Head of caudate nucleus (tissue), 42 donors: ENCODE measurements at places on chromosomes 2 and 18.

DNA sequence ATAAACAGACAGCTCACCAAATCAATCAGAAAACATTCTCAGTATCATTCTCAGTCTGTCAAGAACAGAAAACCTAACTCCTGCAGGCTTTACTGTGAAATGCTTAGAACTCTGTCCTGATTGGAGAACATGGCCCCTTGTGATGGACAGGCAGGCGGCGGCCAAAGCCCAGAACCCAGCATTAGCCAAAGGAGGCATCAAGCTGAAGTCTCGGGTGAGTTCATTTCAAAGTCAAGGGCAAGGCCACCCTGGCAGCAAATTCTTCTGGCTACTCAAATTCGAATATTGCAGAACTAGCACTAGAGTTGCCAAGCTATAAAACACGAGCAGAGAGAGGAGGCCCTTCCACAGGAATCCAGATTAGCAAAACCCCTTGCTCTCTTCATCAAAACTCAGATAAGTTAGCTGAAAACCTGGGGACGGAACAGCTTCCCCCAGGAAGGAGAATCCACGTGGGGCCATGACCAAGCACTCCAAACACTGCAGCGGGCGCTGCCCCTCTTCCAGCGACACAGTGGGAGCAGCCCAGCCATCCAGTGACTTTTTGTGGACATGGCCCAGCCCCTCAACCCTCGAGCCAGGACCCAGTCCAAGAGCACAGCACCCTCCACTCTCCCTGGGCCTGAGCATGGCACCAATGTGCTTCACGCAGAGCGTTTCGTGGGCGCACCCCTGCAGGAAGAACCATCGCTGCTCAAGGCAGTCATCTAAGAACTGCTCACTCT is 98.6 kb downstream of the HDAC4 start:
- peak; percentile 3 for DNase-seq

DNA sequence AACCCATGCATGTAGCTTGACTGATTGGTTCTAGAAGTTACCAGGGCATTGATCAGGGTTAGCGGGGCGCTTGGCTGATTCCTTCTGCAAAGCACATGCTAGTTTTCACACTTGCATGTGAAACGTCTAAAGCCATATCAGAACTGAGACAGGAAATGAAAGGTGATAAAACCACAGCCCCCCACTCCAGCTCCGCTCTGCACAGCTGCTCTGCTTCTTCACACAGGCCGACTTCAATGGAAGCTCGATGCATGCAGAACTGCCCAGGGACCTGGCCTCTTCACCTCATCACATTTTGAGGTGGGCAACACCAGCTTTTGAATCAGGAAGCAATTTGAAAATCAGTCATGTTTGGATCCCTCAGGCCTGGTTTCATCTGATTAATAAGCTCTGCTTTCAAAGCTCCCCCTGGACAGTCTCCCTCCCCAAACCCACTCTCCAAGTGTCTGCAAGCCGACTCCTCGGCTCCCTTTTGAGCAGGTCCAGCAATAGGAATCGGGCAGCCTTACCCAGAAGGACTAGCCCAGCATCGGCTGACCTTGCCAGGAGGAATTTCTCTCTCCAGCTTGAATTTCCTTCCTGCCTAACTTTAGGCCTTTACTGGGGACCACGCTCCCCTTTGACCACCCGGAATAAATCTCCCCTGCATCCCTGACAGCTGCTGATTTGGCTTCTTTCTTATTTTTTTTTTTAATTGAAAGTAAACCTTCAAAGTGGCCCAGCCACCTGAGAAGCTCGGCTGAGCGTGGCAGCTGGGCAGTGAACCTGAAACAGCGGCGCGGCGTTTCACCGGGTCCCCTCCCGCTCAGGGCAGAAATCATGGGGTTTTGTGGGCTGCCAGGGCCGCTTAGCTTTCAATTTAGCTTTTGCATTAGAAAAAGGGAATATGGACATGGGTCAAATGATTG is 31.7 kb downstream of the HRH4 start:
- no peak for DNase-seq

GRCh38 chr2:10041711-10042110 is 1.6 kb upstream of the KLF11 start:
- DNase-seq: no peak

- no peak for DNase-seq
These were observed 66.4 kb downstream of the TSHZ1 start for GRCh38 chr18:75276818-75277609.

GRCh38 chr2:171852366-171852888 is 41.6 kb downstream of the SLC25A12 start:
- DNase-seq: no peak

DNA sequence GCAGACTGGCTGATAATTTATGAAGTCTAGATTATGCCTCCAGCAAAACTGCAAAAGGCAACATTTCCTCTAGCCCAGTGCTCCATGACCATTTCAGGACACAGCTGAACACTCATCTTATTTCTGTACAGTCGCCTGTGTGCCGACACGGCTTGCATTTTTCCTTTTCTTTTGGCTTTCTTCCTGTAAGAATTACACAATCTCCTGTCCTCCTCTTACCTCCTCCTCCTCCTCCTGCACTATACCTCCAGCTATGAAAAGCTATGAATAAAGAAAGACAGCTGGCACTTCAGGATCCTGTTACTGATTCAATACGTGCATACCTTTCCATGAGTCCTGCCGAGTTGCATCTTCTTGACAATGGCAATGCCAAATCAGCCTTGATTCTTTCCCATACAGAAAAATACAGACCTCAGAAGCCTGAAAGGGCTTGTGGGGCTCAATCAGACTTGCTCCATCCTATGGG is 32.2 kb upstream of the TRIB2 start:
- DNase-seq: no peak

GRCh38 chr2:60385648-60386047 is 167.8 kb downstream of the BCL11A start:
- DNase-seq: no peak

GRCh38 chr2:10646153-10646552 is 43.6 kb downstream of the NOL10 start:
- no peak for DNase-seq

DNA sequence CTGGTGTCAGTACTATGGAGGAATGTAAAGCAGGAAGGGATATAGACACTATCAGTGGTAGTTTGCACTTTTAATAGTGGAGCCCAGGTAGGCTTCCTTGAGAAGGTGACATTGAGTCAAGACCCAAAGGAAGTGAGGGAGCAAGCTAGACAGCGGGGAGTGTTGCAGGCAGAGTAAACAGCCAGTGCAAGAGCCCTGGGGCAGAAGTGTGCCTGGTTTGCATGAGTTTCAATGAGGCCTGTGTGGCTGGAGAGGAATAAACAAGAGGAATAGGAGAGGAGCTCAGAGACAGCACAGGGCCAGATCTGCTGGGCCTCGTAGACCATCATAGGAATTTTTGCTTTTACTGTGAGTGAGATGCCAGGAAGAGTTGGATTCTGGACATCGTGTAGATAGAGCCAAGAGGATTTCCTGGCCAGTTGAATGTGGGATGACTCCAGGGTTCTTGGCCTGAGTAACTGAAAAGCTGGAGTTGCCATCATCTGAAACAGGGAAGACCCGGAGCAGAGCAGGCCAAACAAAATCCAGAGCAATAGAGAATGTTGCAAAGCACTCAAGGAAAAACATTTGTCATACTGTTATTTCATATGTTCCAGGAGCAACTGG is 102.5 kb downstream of the SP3 start:
- DNase-seq: no peak

GRCh38 chr2:105486762-105487141 is 87.9 kb upstream of the FHL2 start:
- no peak for DNase-seq

DNA sequence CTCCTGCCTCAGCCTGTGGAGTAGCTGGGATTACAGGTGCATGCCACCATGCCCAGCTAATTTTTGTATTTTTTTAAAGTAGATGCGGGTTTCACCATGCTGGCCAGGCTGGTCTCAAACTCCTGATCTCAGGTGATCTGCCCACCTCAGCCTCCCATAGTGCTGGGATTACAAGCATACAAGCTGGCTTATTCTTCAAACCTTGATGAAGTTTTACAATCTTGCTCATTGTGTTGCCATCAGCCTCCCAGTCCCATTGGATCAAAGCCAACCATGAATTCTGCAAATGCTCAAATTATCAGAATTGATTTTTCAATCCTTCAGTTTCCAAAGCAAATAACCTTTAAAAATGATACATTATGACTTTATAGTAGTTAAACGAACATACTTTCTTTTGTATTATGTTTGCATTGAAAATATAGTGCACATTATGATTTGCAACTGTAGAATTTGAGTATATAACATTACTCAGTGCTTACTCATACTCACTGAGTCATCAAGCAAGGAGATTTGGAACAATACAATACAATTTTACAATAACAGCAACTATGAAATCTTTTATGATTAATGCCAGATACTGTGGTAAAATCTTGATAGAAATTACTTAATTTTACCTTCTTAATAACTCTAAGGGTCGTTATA is 1491.9 kb upstream of the CELF4 start:
- no peak for DNase-seq

DNA sequence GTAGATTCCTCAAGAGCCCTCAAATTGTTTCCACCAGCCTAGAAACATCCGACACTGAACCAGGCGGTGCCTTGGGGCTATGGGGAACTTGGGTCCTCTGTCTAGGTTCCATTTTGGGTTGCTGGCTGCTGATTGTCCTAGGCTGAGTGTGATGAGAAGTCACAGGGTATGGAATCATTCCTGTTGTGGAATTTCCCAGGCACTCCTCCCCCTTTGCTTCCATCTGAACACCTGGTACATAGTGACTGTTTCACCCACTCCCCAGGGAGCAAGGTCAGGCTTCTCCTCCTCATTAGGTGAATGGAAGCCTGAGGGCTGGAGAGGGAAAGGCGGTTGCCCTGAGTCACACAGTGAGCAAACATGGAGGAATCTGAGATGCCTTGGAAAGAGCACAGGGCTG is 4.5 kb downstream of the KIF3C start:
- no peak for DNase-seq

DNA sequence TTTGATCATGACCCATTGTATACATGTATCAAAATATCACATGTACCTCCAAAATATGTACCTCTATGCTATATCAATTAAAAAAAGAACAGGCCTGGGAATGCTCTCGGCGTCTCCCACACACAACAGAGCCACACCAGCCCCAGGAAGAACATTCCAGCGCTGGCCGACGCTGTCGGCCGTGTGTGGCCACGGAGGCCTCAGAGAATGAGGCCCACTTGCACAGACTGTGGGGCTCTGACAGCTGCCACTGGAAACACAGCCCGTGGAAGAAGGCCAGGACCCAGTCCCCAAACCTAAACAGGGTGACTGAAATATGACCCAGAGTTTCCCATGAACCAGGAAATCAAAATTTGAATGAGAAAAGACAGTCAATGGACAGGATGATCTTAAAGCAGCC is 69.7 kb downstream of the EIPR1 start:
- DNase-seq: no peak

DNA sequence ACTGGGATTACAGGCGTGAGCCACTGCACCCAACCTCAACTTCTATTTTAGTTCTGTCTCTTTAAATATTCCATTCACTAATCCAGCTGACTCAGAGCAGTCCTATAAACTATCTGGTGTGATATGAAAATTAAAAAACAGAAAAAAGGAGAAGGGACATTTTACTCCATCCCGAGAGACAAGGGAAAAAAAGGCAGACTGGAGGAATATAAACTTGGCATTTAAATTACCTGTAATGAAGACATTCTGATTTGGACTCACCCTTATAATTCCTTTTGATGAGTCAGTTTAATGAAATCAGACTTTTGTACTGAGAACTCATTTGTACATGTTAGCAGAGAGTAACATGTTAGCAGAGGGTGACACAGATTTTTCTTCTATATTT is 74.8 kb upstream of the RIOK3 start:
- DNase-seq: no peak

DNA sequence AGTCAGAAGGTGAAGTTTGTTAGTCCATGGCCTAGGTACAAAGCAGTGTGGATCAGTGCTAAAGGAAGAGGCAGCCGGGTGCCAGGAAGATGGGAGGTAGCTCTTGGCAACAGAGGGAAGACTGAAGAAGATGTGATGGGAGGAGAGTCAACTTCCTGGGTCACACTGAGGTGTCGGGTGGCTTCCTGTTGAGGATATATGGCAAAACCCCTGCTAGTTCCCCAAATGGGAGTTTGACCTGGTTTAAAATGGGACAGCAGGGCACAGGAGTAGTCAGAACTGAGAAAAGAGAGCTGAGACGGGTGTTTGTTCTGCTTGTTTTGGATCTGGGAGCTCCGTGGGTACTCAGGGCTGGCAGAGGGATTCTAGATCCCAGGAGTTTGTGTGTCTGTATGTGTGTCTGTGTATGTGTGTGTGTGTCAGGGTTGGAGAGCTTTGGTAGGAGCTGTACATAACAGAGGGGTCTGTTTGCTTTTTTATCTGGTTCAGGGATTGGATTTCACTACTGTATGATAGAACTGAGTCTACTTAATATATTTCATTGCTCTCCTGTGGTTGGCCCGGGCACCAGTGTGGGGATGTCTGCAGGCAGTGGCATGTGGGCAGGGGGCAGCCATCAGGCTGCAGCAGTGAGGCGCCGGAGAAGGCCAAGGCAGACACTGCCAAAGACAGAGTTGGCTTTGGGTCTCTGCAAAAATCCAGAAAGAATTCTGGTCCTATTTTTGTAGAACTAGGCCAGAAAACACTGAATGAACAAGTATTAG is 17.1 kb downstream of the MXD1 start:
- no peak for DNase-seq

DNA sequence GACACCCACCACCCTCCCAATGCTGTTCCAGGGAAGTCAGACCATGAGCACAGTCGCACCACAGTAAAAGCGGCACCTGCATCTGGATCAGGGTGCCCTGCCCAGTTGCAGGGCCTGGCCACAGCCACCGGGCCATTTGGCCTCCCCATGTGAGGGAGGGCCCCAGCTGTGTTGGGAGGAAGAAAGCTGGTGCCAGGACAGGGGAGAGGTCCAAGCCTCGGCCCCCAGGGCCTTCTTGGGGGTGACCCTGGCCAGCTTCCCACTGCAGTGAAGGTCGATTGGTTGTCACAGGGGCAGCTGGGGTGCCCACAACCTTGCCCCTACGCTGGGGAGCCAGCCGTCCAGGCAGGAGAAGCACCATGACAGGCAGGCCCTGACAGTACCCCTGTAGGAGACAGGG is 183.2 kb upstream of the RAB6C start:
- no peak for DNase-seq

DNA sequence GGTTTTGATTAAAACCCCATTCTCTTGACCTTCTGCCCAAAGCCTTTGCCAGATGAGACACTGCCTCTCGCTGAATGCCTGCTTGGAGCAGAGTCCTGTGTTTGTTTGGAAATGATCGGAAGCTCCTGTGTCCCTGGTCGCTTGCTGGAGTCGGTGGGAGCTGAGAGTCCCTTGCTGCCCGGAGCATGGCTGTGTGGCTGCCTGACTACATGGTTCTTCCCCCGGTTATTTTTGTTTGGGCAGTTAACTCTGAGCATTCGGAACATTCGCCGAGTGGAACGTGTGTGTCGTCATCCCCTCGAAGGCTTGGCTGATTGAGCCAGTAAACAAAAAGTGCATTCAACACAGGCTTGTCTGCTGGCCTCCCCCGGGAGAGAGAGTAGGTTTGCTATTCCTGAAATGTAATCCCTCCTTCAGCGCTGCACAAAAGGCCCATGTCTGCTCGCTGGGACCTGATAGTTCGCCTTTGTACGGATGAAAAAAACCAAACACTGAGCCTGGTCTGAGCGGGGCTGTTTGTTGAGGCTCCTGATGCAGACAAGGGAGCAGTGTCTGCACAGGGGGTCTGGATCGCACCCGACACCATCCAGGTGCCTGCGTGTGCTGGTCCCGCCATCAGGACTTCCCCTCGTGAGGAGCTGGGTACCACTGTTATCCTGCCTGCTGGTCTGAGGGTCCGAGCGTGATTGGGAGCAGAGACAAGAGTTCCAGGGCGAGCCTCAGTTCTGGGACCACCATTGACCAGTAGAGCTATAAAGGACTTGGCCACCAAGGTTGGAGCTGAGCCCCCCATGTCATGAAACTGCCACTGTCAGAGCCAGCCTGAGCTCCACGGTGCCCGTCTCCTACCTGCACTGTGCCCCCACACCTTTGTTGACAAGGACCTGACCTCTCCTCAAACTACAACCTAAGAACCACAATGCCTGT is 83.8 kb downstream of the AGAP1 start:
- DNase-seq: peak; percentile 67
